ENCODE measurements at places on chromosomes 3 and 15.
A peak's percentile ranks its signal among the peaks of the same experiment; 100 is the strongest.

GRCh38 chr3:142972092-142972753, 8.7 kb upstream of the PAQR9 start:
- DNase-seq, result no peak

DNA sequence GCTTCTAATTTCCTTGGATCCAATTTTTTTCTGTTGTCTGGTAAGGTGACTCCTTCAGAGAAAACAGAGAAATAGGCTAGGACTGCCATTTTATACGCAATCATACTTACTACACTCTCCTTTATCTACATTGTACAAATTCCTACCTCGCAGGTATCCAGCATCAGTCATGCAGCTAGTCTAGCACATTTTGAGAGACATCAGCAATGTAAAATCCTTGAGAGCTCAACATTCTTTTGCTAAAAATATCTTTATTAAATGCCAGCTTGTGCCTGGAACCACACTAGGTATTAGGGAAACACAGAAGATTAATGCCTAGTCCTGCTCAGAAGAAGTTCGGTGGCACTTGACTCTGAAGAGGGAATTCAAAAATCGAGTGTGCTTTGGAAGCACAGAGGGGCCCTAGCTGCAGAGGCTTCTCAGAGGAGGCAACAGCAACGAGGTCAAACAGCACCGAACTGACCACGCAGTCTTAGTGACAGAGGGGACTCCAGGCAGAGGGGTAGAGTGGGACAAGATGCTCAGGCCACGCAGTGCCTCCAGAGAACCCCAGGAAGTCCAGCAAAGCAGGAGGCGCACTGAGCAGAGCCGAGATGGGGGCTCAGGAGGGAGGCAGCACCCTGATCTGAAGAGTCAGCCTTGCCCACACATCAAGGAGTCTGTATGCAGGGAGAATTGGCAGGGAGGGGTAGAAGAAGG, 3.5 kb downstream of the FAM174B start:
- no peak for DNase-seq

DNA sequence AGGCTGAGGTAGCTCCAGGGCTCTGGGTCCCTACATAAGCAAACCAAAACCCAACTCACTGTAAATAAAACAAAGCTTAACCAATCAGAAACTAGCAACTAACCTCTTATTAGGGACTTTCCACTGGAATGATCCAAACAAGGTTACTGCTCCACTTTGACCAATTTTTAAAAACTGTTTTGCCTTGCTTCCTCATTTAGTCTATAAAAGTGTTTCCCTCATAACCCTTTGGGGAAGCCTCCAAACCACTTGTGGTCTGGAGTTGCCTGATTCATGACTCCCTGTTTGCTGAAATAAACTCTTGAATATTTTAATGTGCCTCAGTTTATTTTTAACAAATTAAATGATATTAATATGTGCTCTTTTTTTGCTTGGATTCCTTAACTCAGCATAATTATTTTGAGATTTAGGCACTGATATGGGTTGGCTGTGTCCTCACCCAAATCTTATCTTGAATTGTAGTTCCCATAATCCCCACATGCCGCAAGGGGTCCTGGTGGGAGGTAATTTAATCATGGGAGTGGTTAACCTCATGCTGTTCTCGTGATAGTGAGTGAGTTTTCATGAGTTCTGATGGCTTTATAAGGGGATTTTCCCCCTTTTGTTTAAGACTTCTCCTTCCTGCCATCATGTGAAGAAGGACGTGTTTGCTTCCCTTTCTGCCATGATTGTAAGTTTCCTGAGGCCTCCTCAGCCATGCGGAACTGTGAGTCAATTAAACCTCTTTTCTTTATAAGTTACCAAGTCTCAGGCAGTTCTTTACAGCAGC, 90.6 kb downstream of the CD200R1L start:
- DNase-seq, result no peak

DNA sequence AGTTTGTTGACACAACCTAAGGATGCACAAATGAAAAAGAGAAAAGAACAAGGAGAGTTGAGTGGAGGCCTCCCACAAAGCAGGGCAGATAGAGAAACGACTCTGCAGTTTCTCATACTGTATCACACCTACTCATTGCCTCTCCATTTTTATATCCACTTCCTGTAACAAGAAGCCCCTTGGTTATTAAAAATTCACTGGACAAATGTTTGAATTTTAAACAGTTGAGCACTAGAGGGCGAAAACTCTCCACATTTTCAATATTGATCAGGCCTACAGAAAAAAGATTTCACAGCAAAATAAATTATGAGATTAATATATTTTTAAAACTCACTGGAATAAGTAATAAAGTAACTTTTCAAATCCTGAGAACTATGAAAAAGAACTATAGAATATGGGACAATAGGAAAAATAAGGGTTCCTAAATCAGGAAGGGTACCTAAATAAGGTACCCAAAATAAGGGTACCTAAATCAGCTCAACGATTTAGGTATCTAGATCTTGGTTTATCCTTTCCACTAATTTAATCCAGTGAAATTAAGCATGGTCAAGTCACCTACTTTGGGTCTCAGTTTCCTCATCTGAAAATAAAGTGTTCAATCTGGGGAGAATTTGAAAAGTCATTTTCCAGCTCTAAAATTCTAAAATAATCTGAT, 47.0 kb upstream of the PPIB start:
- DNase-seq, result peak; percentile 80

- no peak for DNase-seq
Measured at GRCh38 chr3:48619541-48620524, 1.7 kb downstream of the TMEM89 start.

GRCh38 chr15:101539930-101540329, 50.4 kb upstream of the PCSK6 start:
- DNase-seq, result no peak
